K562 (cell line): ENCODE measurements at places on chromosomes 12 and 14. TPM values are rescaled to one million over a fixed set of nuclear protein-coding genes. Genes with fewer than 3 reads are reported as not detected.

GRCh38 chr12:68675101-68675842 lies 11.5 kb upstream of the NUP107 start:
- no peaks in the 10 kb centered on the region for H3K27me3 ChIP-seq
- DNase-seq, result peak; percentile 17

- DNase-seq, result no peak
- no peaks in the 10 kb centered on the region for H3K36me3 ChIP-seq
These were observed 339.0 kb downstream of the TMEM121 start for GRCh38 chr14:105865266-105865903.

DNA sequence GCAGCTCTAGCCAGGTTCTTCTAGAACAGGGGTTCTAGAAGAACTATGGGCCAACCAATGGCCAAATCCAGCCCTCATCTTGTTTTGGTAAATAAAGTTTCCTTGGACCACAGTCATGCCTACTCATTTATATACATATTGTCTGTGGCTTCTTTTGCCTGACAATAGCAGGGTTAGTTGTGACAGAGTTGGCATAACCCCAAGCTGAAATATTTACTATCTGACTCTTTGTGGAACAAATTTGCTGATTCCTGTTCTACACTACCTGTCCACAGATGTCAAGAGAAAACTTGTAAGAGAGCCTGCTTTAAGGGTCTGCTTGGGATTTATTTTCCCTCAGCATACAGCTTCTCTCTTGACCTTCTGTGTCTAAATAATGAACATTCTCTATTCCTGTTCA lies 289.0 kb downstream of the KSR2 start:
- H3K36me3 ChIP-seq, result no peaks in the 10 kb centered on the region
- H3K4me3 ChIP-seq, result no peak overlapping the region
- H3K27me3 ChIP-seq, result peaks cover 9% of the 10 kb centered on the region; the same call in 1 of the 2 replicates
- no peak for DNase-seq
- H3K27ac ChIP-seq, result no peak overlapping the region

DNA sequence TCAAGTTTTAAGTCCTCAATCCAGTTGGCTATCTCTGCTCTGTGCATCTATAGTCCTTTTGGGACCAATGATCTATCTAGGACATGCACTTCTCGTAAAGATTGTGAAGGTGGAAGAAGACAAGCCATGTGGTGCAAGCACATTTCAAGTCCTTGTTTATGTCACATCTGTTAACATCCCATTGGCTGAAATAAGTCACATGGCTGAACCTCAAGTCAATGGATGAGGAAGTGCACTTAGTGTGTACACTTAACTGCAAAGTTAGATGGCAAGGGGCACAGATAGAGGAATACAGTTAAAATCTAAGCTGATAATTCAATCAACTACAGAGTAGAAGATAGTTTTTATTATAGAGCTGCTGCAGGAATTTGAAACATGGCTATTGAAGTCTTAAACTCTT lies 362.8 kb upstream of the TBX3 start:
- H3K27me3 ChIP-seq, result no peaks in the 10 kb centered on the region
- H3K27ac ChIP-seq, result no peak overlapping the region
- no peaks in the 10 kb centered on the region for H3K36me3 ChIP-seq
- peak; percentile 11 for DNase-seq
- no peak overlapping the region for H3K4me3 ChIP-seq

GRCh38 chr14:74934476-74935359 lies 11.7 kb upstream of the RPS6KL1 start:
- no peak for DNase-seq
- H3K36me3 ChIP-seq, result no peaks in the 10 kb centered on the region
- H3K27ac ChIP-seq, result no peak overlapping the region
- H3K27me3 ChIP-seq, result no peaks in the 10 kb centered on the region
- peaks cover 15% of the 10 kb centered on the region for H3K4me1 ChIP-seq

DNA sequence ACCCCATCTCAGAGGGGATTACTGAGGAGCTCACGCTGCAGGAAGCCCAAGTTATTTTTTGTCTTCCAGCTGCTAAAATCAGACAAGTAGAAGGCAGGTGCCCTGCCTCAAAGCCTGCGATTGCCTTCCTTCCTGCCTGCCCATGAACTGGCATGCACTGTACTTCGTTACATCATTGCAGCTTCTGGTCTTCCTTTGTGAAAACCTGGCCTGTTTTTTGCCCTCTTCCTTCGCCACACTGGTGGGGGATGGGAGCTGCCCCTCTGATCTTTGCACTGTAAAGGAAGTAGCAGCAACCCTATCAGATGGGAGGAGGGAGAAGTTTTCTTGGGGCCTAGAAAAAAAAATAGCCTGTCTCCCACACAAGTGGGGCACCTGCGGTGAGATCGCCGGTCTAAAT lies 1098.7 kb downstream of the BCL11B start:
- H3K27ac ChIP-seq, result no peak overlapping the region
- no peaks in the 10 kb centered on the region for H3K36me3 ChIP-seq
- H3K27me3 ChIP-seq, result no peaks in the 10 kb centered on the region
- DNase-seq, result no peak

- no peak for DNase-seq
- H3K36me3 ChIP-seq, result no peaks in the 10 kb centered on the region
- H3K27ac ChIP-seq, result no peak within 1 kb of the TSS
- no peaks in the 10 kb centered on the region; the same call in 1 of the 3 replicates for H3K4me1 ChIP-seq
These were observed at the start of gene CISTR for GRCh38 chr12:53751336-53752191. Gene CISTR, minus strand, starts transcription at chr12:53751979.

MLF2 gene
- 149 and 167 TPM in 2 replicates for total RNA-seq
